Left ventricle myocardium inferior (tissue), 1 donor: ENCODE measurements at places on chromosomes 4 and X. TPM values are rescaled to one million over a fixed set of nuclear protein-coding genes. Genes with fewer than 3 reads are reported as not detected.
A peak's percentile ranks its signal among the peaks of the same experiment; 100 is the strongest.

DNA sequence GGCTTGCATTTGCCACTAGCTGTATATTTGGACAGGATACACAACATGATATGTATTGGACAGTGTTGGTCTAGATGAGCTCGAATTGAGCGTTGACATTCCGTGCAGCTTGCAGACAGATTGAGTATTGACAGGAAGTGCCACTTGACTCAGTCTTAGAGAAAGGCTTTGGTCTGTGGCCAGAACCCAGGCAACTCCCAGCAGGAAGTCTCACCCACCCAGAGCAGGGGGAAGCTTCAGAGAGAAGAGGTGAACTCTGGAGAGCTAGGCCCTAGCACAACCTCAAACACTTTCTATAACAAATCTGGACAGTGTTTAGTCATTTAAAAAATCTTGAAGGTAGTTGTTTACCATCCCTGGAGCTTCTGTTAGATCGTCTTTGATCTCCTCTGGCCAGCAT, 280.5 kb downstream of the FBXW7 start:
- no peak for DNase-seq

- DNase-seq, result peak; percentile 14
Observed at GRCh38 chrX:134604701-134605311, 53.5 kb downstream of the PLAC1 start.

DNA sequence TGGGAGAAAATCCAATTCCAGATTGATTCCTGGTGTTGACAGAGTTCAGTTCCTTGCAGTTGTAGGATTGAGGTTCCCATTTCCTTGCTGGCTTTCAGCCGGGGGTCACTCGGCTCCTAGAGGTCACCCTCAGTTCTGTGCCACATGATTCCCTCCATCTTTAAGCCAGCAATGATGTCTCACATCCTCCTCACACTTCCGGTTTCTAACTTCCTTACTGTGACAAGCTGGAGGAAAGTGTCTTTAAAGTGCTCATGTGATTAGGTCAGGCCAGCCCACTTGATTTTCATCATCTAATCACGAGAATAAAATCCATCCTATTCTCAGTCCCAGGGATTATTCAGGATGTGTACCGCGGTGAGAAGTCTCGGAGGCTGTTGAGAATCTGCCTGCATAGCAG, 19.4 kb upstream of the SMIM31 start:
- no peak for DNase-seq

EBP gene
- 48.9 TPM for total RNA-seq

IDS gene
- total RNA-seq, result 86.3 TPM
